ENCODE measurements at places on chromosomes 5 and 9.

DNA sequence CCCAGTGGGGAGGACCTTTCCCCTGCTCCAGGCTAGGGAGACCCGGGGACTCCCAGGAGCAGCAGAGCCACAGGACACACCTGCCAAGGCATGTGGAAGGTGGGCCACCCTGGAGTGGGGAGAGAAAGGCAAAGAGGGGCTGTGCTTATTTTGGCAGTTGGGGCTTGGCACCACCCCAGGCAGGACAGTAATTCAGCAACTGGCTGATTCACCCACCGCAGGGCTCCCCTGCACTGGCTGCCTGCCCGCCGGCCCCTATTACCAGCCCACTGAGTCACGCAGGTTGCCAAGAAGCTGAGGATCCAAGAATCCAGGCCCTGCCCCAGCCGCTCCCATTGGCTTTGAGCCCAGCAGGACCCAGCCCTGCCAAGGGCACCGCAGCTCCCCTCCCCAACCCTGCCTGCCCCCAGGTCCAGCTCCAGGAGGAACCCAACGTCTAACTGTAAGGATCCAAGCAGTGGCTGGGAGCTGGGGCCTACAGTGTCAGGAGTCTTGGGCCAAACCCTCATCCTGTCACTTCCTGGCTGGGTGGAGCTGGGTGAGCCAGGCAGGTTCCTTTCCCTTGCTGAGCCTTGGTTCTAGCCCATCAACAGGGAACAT lies 14.2 kb upstream of the RALGDS start:
- no peak for DNase-seq

DNA sequence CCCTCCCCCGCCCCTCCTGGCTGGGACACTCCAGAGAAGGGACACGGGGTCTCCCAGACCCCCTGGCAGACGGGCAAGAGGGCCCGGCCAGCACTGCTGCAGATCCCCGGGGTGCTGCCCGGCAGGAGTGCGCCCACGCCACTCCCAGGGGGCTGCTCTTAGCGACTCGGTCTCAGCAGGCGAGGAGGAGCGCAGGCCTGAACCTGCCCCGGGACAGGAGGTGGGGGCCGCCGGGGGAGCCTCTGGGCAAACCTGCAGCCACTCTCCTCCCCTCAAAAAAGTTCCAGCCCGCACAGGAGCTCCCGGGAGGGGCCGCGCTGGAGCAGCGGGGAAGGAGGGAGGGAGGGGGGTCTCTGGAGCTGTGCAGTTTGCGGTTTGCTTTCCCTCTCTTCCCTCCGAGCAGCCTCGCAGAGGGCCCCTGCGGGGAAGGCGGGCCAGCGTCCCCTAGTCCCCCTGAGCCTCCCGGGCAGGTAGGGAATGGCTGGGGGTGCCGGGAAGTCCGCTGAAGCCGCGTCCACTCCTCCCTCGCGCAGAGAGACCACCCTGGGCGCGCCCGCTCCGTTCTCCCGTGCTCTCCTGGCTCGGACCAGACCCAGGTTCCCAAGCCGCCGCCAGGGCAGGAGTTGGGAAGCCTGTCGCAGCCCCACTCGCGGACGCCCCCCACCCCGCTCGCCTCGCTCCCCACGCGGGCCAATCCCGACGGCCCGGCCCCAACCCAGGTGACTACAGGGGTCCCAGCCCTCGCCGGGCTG lies 44.2 kb downstream of the NACC2 start:
- DNase-seq = no peak

- DNase-seq = no peak
Observed at GRCh38 chr5:157449011-157449723, 10.8 kb upstream of the NIPAL4 start.

GRCh38 chr5:142063878-142064331 lies 44.7 kb upstream of the NDFIP1 start:
- peak; percentile 47 for DNase-seq

DNA sequence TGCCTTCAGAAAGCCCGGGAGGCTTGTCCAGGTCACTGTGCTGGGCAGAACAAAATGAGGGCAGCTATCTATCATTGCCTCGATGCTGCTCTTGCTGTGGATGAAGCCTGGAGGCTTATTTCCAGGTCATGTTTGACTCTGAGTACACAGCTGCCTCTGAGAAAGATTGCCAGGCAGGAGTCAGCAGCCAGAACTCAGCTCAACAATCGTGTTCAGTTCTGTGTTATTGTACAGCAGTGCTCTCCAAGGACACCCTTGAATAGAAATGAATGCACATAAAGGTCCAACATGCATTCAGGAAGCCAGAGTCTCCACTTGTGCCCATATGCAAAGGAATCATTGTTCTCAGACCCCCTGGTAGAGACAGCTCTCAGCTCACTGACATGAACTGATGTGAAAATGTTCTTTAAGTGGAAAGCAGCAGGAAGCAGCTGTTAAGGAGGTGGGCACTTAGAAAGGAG lies 61.7 kb upstream of the ZFR start:
- DNase-seq = no peak
